Stimulated activated CD4-positive, alpha-beta T cell treated with anti-CD3 and anti-CD28 coated beads, Interleukin-15, amount 100 ng/mL, for 48 hours (primary cell): ENCODE measurements at places on chromosomes 3 and 15.

DNA sequence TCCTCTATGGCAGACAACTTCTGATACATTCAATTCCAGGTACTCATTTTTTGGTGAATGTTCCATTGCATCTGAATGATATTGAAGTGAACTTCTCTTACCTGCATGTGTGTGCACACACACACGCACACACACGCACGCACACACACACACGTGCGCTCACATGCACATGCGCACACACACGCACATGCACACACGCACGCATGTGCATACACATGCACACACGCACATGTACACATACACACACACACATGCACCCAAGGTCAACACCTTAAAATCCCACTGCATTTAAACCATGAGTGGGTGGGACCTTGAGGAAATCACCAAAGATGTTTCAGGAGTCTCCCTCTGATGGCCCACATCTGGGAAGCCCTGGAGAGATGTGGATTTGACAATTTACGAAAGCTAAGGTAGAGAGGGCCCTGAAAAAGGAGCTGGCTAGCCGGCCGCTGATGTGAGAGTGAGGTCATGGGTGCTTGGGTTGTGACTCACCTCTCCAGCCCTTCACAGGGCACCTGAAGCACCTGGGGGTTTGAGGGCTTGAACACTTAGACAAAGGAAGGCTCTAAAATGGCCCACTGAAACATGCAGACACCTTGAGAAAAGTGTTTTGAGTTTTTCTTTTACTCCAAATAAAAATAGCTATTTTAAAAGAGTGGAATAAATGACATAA is 269.1 kb upstream of the LRRFIP2 start:
- DNase-seq, result no peak

DNA sequence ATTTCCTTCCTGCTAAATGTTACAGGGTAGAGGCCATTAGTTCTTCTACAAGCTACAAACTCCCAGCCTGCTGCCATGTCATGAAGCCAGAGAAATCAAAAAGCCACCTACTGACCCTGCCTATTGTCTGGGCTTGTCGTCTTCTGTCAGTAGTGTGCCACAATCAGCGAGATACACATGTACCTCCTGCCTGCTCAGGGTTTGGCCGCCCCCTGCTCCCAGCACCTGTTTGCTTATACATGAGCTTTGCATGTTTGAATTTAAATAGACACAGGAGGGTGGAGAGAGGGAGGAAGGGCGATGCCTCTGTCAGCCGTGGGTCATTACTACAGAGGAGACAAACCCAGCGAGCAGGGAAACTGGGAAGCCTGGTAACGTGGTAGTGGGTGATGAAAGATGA is 106.1 kb downstream of the ROBO2 start:
- DNase-seq, result no peak

- no peak for DNase-seq
Measured at GRCh38 chr3:1571736-1572135, 478.9 kb downstream of the CNTN6 start.

DNA sequence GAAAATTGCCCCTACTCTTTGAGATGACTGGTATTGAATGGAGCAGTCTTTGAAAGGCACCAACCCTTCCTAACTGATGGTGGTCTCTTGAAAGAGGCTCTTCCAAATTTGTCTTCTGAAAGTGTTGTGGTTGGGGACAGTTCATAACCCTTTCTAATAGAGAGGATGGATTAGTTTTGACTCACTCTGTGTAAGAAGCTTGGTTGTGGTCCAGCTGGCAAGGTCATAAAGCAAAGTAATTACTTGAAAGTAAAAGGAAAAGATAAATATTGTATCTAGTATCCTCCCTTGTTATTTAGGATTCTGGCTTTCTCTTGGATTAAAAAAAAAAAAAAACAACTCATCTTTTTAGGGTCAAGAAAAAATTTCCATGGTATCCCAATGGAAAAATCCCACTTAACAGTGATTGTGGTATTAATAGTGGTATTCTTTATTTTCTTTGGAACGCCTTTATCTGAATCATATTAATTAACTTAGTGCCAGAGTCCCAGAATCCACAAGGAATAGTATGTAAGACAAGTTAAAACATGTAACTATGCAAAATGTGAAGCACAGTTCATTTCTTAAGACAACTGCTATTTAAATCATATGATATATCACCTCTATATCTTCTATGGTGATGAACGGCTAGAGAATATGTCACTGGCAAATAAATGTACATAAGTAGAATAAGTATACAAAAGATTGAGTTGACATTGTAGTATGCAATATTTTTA is 469.3 kb upstream of the CDIN1 start:
- no peak for DNase-seq

DNA sequence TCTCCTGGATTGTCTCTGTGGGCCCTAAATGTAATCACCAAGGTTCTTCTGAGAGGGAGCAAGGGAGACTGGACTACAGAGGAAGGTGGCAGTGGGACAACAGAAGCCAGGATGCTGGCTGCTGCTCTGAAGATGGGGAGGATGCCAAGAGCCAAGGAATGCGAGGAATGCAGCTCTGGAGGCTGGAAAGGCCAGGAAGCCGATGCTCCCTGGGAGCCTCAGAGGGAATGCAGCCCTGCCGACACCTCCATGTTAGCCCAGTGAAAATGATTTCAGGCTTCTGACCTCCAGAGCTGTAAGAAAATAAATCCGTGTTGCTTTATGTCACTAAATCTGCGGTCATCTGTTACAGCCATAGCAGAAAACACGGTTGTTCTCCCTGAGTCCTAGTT is 44.1 kb downstream of the UMPS start:
- no peak for DNase-seq

GRCh38 chr15:49412797-49413196 is 10.2 kb upstream of the FGF7 start:
- DNase-seq, result no peak

DNA sequence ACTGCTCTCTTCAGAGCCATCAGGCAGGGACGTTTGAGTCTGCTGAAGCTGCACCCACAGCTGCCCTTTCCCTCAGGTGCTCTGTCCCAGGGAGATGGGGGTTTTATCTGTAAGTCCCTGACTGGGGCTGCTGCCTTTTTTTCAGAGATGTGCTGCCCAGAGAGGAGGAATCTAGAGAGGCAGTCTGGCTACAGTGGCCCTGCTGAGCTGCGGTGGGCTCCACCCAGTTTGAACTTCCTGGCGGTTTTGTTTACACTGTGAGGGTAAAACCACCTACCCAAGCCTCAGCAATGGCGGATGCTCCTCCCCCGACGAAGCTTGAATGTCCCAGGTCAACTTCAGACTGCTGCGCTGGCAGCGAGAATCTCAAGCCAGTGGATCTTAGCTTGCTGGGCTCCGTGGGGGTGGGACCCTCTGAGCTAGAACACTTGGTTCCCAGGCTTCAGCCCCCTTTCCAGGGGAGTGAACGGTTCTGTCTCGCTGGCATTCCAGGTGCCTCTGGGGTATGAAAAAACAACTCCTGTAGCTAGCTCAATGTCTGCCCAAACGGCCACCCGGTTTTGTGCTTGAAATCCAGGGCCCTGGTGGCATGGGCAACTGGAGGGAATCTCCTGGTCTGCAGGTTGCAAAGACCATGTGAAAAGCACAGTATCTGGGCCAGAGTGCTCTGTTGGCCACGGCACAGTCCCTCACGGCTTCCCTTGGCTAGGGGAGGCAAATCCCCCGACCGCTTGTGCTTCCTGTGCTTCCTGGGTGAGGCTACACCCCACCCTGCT is 21.1 kb upstream of the ST6GAL1 start:
- peak; percentile 56 for DNase-seq

GRCh38 chr3:24686808-24687207 is 192.2 kb upstream of the THRB start:
- no peak for DNase-seq

DNA sequence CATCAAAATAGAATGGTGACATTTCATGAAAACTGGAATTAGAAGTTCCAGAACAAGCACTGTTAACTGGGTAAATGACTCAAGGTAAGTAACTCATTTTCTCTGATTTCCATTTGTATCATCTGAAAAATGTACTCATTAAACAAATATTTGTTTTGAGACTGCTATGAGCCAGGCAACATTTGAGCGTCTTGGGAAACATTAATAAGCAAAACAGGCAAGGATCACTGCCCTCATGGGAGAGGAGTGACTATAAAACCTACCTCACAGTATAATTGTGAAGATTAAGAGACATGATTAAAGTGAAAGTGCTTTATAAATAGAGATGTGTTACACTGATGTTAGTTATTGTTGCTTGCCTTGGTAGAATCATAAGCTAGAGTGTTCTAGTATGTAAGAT is 711.8 kb upstream of the UBE2E2 start:
- no peak for DNase-seq

GRCh38 chr3:183917776-183918175 is 33.1 kb upstream of the PARL start:
- DNase-seq, result no peak

DNA sequence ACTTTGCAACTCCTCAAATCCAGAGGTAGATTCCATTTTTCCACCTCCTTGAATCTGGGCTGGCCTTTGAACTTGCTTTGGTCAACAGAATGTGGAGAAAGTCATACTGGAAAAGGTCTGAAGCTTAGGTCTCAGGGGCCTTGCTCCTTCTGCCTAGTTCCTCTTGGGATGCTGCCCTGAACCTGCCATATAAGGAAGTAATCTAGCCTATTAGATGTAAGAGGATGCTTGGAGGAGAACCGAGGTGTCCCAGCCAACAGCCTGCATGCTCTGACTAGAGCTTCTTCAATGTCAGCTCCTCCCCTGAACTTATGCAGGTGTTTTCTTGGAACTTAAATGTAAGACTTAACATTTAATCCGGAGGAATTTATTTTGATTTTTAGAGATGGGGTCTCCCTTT is 2.0 kb upstream of the TMED3 start:
- DNase-seq, result no peak

DNA sequence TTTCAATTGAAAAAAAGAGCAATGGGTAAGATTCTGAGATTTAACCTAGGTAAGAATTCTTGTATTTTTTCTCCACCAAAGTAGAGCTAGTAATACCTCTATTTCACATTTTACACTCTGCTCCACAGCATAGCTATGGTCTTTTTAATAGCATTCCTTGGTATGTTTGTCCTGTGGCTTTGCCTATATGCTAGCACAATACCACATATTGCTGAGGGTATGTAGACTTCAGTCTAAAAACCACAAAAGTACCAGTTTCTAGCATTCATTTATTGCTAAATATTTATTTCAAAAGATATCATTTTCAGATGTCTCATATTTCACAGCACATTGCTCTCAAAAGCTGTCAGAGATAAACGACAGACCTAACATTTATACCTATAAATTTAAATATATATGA is 18.2 kb upstream of the EOGT start:
- DNase-seq, result no peak

DNA sequence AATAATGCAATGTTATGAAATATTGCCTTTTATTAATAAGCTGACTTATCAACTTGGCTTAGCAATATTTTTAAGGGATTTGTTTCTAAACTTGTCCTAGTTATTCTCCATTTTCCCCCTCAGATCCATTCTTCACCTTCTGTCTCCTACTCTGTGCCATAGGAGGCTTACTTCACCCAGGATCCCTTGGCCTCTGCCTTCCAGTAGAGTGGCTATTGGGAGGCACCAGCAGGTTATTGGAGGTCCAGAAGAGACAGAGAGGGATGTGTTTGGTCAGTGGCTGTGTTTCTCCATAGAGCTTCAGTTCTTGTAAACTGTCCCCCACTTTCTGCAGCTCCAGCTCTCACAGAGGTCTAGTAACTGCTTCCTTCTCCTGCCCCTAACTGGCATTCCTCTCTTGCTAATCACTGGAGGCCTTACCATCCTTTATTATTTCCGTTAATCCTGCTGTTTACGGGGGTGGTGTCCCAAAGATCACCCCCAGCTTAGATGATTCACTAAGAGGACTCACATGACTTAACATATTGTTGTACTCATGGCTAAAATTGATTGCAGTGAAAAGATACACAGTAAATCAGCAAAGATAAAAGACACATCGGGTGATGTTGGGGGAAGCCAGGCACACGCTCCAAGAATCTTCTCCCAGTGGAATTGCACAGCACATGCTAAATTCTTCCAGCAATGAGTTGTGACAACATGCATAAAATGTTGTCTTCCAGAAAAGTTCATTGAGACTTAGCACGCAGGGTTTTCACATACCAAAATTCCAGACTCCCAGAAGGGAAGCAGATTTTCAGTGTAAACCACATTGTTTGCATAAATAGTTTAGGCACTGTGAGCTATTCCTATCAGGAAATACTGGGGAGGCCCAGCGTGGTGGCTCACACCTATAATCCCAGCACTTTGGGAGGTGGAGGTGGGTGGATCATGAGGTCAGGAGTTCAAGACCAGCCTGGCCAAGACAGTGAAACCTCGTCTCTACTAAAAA is 67.5 kb downstream of the RPL22L1 start:
- DNase-seq, result no peak

- no peak for DNase-seq
Measured at GRCh38 chr15:78083186-78083585, 5.7 kb upstream of the TBC1D2B start.

DNA sequence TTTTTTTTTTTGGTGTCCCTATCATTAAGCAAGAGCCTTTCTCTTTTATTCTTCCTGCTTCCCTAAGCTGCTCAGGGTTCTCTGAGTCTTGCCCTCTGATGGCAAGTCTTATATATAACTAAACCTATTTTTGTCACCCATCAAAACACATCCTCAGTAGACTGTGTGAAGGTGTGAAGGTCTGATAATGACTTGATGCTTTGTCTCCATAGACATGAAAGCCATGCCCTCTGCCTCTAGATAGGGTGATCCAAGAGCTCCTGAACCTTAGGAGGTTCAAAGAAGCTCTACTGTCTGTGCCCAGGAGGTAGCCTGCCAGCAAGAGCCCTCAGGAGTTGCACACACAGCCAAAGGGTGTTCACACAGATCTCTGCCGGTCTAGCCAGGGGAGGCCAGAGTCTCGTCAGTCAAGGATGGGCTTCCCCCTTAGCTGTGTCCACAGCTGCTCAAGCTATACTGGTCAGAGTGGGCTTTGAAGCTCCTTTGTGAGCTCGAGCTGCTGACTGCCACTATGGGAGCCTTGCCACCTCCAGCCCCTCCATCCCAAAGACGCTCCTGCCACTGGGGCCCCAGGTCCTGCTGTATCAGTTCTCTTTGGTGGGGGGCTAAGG is 13.1 kb upstream of the SNX22 start:
- DNase-seq, result no peak

DNA sequence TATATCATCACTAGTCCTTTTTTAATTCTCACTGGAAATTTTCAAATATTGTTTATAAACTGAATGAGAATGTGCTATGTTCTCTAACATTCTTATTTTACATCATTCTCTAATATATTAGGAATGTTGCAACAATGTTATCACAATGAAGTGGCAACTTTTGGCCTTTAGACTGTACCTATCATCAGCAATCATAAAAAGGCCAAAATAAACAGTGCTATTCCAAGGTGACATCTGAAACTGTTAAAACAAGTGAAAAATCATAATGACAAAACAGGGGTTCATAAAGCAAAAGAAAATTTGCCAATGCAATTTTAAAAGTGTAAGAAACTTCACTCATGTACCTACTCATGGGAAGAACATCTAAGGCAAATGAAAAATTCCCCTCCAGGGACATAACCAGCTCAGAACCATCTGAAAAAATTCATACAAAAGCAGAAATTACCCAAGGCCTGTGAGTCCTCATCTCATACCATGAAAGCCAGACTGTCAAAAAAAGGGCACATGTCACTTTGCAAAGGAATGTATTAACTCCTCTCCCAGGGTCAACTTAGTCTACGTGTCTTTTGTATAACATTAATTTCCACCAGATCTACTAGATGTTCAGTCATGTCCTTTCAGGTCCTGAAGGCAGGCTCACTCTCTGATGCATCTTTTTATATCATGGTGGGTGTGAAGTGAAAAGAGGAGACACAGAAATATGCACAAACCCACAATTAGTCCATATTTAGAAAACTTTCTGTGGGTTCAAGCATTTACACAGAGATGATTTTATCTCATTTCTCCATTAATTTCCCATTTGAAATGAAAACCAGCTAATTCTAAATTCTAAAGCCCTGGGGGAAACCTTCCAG is 211.9 kb downstream of the CBLB start:
- no peak for DNase-seq

- peak; percentile 55 for DNase-seq
Measured at GRCh38 chr3:72738752-72739530, 109.3 kb downstream of the SHQ1 start.
